ENCODE measurements at places on chromosomes 11 and 22. TPM values are rescaled to one million over a fixed set of nuclear protein-coding genes. Genes with fewer than 3 reads are reported as not detected.

OR51M1 gene
- total RNA-seq = not detected

PRR33 gene
- total RNA-seq = not detected

PRRG4 gene
- total RNA-seq = under 0.01 TPM

LMO2 gene
- total RNA-seq = 8.2 TPM

RNF215 gene
- 44.5 TPM for total RNA-seq

OR51B5 gene
- total RNA-seq = 0.28 TPM

OR52N5 gene
- not detected for total RNA-seq

ADM2 gene
- 0.58 TPM for total RNA-seq

ZP1 gene
- 4.2 TPM for total RNA-seq

ACTN3 gene
- total RNA-seq = under 0.01 TPM

CYB561A3 gene
- 99.2 TPM for total RNA-seq

SAA2 gene
- total RNA-seq = 1.5 TPM

CTSW gene
- total RNA-seq = not detected

PATE4 gene
- total RNA-seq = not detected

CALCA gene
- total RNA-seq = not detected

FAM180B gene
- total RNA-seq = not detected

YWHAH gene
- 221 TPM for total RNA-seq

SHISA8 gene
- not detected for total RNA-seq

KCTD14 gene
- total RNA-seq = 0.56 TPM

RAB38 gene
- 0.28 TPM for total RNA-seq

PKP3 gene
- total RNA-seq = 2.1 TPM

RASSF10 gene
- 0.19 TPM for total RNA-seq

CDHR5 gene
- not detected for total RNA-seq

SYT8 gene
- not detected for total RNA-seq

SLCO2B1 gene
- 0.38 TPM for total RNA-seq

BDNF gene
- 42.4 TPM for total RNA-seq

SMIM35 gene
- not detected for total RNA-seq

TRIM51 gene
- total RNA-seq = not detected

ANO1 gene
- 3.7 TPM for total RNA-seq

CLTCL1 gene
- total RNA-seq = 15.2 TPM

BARX2 gene
- not detected for total RNA-seq

CARD10 gene
- total RNA-seq = 3.6 TPM

API5 gene
- 86.0 TPM for total RNA-seq

KCNQ1 gene
- total RNA-seq = not detected

TPBGL gene
- 0.28 TPM for total RNA-seq

MAPK11 gene
- total RNA-seq = 4.6 TPM

CNGA4 gene
- 0.19 TPM for total RNA-seq

LARGE1 gene
- 7.1 TPM for total RNA-seq

RBX1 gene
- 57.2 TPM for total RNA-seq

TMEM86A gene
- total RNA-seq = 0.56 TPM

PRODH gene
- total RNA-seq = not detected

RAB1B gene
- total RNA-seq = 49.9 TPM

SCGB2A2 gene
- not detected for total RNA-seq

ARVCF gene
- 6.5 TPM for total RNA-seq

ASPHD2 gene
- total RNA-seq = 2.5 TPM

IFITM1 gene
- 10.7 TPM for total RNA-seq

Data from regular cardiac myocyte (primary cell).